Activated T-helper 1 cell treated with Interleukin-2 at 50 U/mL for 16 hours (primary cell): ENCODE measurements at places on chromosomes 5 and 9.

DNA sequence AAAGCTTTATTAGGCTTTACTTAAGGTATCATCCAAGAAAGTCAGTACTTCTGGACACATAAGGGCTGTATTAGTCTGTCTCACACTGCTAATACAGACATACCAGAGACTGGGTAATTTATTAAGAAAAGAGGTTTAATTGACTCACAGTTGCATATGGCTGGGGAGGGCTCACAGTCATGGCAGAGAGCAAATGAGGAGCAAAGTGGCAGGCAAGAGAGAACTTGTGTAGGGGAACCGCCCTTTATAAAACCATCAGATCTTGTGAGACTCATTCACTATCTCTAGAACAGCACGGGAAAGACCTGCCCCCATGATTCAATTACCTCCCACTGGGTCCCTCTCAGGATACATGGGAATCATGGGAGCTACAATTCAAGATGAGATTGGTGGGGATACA is 49.2 kb upstream of the SLC44A1 start:
- no peak for DNase-seq

DNA sequence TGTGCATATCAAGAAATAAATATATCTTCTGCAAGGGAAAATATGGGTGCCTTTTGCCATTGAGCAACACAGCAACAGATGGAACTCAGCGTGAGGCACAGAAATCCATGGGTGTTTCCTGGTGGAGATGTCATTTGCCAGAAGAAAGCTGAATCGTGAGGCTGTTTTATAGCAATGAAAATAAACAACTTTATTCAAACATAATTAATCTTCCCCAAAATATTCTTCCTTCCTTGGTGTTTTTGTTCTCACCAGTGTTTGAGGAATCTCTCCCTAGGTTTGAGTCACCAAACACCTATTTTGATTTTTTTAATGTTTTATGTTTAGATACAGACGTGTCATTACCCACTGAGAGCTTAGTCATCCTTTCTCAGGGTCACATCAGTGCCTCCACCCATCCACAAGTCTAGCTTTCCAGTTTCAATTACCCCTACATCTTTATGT is 65.8 kb upstream of the PAPPA start:
- DNase-seq: no peak

DNA sequence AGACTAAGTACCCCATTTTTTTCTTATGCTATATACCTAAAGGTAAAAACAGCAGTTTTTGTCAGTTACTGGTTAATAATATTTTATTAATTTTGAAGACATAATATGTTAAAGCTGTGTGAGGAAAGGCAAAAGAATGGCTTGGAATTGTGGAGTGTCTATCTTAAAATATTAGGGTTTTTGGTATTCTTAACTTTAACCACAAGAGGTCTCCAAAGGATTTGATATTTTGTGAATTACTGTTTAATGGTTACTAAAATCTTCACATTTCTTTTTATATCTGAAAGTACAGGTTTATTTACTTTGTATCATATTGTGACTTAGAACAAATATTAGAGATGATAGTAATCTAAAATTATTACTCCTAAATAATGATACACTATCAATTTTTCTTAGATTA is 32.0 kb upstream of the DHFR start:
- no peak for DNase-seq

- no peak for DNase-seq
Observed at GRCh38 chr9:132776268-132776667, 101.8 kb downstream of the AK8 start.

- no peak for DNase-seq
Observed at GRCh38 chr5:149959406-149960236, 937 bp upstream of the SLC26A2 start.

DNA sequence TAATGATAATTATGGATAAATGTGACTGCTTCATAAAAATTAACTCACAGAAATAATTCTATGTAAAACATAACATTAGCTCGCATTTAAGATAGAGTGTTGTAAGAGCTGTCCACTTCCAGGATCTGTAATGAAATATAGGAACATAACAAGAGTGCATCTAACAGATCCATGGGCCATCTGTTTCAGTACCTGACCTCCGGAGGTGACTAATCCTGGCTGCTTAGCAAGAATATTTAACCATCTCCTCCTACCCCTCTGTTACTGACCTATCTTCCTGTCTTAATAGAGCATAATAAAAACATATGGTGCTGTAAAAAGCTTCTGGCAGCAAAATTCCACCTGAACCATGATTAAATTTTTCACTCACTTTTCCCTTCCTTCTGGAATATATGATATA is 7.1 kb downstream of the PLCXD3 start:
- DNase-seq: no peak

- DNase-seq: no peak
Observed at GRCh38 chr9:2524601-2525000, 97.0 kb upstream of the VLDLR start.

- DNase-seq: no peak
Observed at GRCh38 chr9:131682261-131682660, 57.6 kb downstream of the RAPGEF1 start.

DNA sequence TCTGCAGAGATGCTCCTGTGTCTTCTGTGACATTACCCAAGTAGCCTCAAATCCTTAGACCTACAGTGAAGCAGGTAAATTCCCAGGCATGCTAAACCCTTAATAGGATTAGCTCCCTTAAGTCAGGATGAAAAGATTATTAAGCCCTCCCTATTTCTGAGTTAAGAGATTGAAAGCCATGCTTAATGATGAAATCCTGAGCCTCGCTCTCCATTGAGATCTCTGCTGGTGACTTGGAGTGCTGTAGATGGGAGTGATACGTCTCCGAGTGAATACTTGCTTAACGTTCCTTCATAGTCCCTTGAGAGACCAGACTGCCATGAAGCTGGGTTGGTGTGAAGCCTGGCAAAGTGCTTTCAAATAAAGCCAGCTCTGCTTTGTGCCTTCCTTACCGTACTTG is 34.2 kb downstream of the AOPEP start:
- no peak for DNase-seq

GRCh38 chr5:37015795-37016666 is 139.5 kb downstream of the NIPBL start:
- no peak for DNase-seq

DNA sequence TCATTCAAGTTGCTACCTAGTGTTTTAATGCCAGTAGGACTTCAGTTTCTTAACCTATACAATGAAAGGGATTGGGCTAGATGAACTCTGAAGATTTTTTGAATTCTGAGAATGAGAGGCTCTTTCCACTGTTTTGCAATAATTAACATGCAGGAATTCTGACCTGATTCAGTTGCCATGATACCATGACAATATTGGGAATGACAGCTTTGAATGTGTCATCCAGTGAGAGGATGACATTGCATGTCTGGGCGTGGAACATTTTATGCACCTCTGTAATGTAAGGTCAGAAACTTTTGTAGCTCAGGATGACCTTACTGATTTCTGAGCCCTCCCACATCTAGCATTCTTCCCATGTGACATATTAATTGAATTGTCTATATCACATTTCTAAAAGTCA is 30.6 kb upstream of the SPINK5 start:
- DNase-seq: no peak

DNA sequence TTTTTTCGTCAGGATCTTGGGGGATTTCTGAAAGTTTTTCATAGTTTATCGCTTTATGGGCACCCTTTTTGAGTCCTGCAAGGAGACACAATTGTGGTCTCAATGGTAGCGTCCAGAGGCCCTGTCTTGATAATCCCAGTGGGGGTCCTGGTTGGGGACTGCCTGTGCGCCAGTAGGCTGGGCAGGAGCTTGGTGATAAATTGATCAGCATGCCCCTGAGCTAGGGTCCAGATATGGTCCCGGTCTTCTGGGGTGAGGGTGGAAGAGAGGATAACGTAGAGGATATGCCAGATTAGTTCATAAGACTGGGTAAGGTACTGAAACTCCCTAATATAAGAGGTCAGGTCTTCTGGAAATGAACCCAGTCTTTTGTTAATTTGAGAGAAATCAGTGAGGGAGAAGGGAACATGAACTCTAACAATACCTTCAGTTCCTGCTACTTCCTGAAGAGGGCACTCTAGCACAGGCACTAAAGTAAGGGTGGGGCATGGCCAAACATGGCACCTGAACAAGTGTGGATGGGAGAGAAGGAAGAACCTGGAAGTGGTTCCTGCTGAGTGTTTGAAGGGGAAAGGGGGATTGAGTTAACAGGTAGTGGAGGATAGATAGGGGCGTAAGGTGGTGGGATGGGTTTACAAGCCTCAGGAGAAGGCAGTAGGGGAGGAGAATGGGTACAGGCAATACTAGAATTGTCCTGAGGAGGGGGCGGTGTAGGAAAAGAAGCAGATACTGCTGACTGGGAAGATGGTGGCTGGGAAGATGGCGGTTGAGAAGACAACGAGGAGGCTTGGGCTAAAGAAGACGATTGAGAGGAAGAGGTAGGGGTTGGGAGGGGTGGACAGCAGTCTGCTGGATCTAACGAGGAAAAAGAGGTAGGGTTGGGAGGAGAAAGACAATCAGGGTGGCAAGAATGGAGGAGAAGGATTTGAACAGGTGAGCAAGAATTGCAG is 33.8 kb upstream of the ANXA2R start:
- DNase-seq: no peak

- no peak for DNase-seq
Observed at GRCh38 chr5:40796487-40796889, 1.7 kb downstream of the PRKAA1 start.

GRCh38 chr9:112556497-112557442 is 70.1 kb downstream of the KIAA1958 start:
- no peak for DNase-seq

- no peak for DNase-seq
Observed at GRCh38 chr5:73180566-73180965, 7.6 kb downstream of the TMEM174 start.

- no peak for DNase-seq
Observed at GRCh38 chr9:101121836-101122399, 93.4 kb downstream of the PLPPR1 start.

DNA sequence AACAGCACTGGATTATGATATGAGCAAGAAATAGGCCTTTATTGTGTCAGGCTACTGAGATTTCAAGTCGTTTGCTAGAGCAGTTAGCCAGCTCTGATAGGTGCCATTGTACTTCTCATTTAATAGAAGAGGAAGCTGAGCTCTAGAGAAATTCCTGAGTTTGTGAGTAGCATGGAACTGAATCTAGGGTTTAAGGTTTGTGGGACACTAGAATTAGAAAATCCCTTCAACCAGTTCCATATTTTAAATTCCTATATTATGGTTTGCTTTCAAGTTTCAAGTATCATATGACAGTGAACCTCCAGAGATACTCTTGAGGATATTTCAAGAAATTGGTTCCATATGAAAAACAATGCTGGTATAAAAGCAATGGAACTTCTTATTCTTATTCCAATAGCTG is 87.6 kb downstream of the ANKRD55 start:
- no peak for DNase-seq

- no peak for DNase-seq
Observed at GRCh38 chr5:66969963-66970362, 226.6 kb downstream of the CD180 start.

DNA sequence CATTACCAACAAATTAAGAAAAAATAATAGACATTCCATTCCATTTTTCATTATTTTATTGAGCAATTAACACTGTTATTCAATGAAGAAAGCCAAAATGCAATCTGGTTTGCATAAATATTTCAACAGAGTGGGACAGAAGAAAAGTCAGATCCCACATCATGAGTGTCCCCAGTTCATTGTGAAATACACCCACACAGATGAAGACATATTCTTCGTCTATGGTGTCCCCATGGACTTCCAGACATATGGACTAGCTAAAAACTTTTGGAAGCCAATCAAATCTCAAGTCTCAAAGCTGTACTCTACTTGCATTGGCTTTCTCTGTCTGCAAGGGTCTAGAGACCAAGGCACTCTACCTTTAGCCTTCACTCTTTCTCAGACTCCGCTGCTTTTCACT is 194.3 kb downstream of the SEMA5A start:
- DNase-seq: no peak

DNA sequence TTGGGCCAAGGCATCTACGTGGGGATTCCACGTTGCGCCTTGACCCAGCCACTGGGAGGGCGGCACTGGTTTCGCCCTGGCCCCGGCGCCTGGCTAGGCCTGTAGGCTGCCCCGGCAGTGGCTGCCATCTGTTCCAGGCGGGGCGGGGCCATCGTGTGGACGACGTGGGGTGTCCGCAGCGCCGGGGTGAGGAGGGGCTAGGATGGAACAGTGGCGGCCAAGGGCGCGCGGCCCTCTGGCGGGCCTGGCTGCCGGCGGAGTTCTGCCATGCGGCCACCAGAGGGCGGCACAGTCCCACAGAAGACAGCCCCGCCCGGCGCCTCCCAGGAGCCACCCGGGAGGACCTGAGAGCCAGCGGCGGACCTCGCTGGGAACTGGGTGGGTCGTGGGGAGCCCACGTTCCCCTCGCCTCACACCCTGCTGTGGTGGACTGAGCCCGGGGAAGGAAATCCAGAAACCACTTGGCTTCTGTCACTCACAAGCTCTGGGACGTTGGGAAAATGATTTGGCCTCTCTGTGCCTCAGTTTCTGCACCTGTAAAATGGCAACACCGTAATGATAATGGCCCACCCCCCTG is 22.6 kb upstream of the RAPGEF1 start:
- DNase-seq: peak; percentile 62

GRCh38 chr9:74543145-74543544 is 46.0 kb downstream of the RORB start:
- DNase-seq: no peak

- no peak for DNase-seq
Observed at GRCh38 chr5:159768243-159768642, 148.0 kb upstream of the ADRA1B start.

- no peak for DNase-seq
Observed at GRCh38 chr5:127959152-127959764, 124.3 kb upstream of the SLC12A2 start.

- no peak for DNase-seq
Observed at GRCh38 chr5:174047472-174048099, 2.1 kb downstream of the NSG2 start.
